IMR-90 (cell line): ENCODE measurements at places on chromosomes 1 and 21. TPM values are rescaled to one million over a fixed set of nuclear protein-coding genes. Genes with fewer than 3 reads are reported as not detected.
A peak's percentile ranks its signal among the peaks of the same experiment; 100 is the strongest.

DNA sequence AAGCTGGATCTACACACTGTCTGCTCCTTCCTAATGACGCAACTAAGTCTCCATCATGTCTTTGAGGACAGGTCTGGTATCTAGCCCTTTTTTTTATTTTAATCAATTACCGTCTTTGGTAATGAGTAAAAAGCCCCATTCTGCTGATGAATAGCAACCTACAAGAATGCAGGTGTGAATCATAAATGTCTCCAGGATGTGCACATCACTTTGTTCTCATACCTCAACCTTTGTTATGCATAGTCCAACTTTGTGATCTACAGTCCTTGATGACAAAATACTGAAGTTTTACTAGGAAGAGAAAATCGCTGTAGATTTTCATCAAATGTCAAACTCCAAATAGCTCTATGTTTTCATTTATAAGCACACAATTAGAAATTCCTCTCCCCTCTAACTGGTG, 39.3 kb downstream of the PLPPR5 start:
- DNase-seq: no peak

- DNase-seq: peak; percentile 2
These were observed 38.1 kb upstream of the NBL1 start for GRCh38 chr1:19605967-19606366.

DNA sequence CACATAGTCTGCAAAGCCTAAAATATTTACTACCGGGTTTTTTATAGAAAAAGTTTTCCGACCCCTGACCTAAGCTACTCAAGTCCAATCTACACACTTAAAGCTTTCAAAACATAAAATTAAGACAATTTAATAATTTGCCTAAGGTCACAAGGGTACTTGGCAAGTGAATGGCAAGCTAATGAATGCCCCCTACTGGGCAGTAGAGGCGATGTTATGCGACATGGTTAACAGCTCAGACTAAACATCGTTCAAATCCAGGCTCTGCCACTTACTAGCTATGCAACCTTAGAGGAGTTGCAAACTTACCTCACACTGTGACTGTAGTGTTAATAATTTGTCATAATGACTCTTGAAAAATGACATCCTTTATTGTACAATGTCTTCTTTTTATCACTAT, 317.2 kb upstream of the NFIA start:
- DNase-seq: no peak

- DNase-seq: peak; percentile 59
These were observed 54.7 kb downstream of the UMODL1 start for GRCh38 chr21:42125571-42126544.

DNA sequence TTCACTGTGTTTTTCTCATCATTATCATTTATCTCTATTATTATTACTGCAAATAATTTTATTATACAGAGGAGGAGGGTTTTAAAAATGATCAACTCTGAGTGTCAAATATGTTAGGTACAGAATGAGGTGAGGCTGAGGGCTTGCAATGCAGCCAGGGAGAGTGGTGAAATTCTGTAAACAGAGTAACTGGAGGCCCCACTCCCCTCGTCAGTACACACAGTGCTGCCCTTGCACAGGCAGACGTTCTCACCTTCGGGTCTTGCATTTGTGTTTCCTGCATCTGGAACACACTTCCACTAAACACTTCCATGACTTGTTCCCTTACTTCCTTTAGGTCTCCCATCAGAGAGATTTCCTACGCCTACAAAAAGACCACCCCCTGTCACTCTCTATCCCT, 24.3 kb upstream of the COA6 start:
- DNase-seq: no peak

- DNase-seq: no peak
These were observed 69.4 kb downstream of the VAV3 start for GRCh38 chr1:107895403-107896191.

GRCh38 chr21:35156293-35157278, 107.5 kb upstream of the RUNX1 start:
- DNase-seq: no peak

GRCh38 chr1:162179121-162179520, 109.6 kb downstream of the NOS1AP start:
- no peak for DNase-seq

Gene S100B
- polyA plus RNA-seq: 0.26 and 0.43 TPM in 2 replicates

Gene KCNN3
- polyA plus RNA-seq: 0.02 and 0.07 TPM in 2 replicates

Gene BGLAP
- 0.32 and 0.67 TPM in 2 replicates for polyA plus RNA-seq

Gene CDK18
- 0.34 and 0.48 TPM in 2 replicates for polyA plus RNA-seq
